ENCODE measurements at places on chromosomes 2 and 18. TPM values are rescaled to one million over a fixed set of nuclear protein-coding genes. Genes with fewer than 3 reads are reported as not detected.

- no peak for DNase-seq
Measured at GRCh38 chr2:65026704-65027464, 29.3 kb upstream of the CEP68 start.

GRCh38 chr18:49997558-49997957, 184.2 kb upstream of the ACAA2 start:
- DNase-seq = no peak

ERBB4 gene
- polyA plus RNA-seq = 1.9 TPM

ACVR1 gene
- 28.5 TPM for polyA plus RNA-seq

GRCh38 chr2:56806924-56807323, 623.1 kb downstream of the CCDC85A start:
- no peak for DNase-seq

SH2D6 gene
- polyA plus RNA-seq = 1.7 TPM
